Mesothelial cell of epicardium (in vitro differentiated cells): ENCODE measurements at places on chromosomes 13 and 19. TPM values are rescaled to one million over a fixed set of nuclear protein-coding genes. Genes with fewer than 3 reads are reported as not detected.

DNA sequence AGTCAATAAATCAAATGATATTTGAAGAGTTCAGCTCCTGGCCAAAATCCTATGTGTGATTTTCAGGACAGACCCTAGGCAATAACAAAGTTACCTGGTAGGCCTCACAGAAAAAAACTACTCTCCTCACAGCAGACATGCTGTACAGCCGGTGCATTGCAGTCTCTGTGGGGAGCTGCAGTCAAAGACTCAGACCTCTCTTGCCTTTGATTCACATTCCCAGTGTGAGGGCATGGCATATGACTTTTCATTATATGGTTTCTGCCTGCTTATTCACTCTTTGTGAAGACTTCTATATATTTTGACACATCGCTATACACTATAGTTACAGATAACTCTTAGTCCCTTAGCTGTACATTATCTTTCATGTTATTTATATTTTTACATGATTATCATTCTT is 2684.3 kb upstream of the PCDH20 start:
- no peak for DNase-seq

GRCh38 chr13:79079351-79079839 is 326.7 kb downstream of the RBM26 start:
- DNase-seq, result no peak

DNA sequence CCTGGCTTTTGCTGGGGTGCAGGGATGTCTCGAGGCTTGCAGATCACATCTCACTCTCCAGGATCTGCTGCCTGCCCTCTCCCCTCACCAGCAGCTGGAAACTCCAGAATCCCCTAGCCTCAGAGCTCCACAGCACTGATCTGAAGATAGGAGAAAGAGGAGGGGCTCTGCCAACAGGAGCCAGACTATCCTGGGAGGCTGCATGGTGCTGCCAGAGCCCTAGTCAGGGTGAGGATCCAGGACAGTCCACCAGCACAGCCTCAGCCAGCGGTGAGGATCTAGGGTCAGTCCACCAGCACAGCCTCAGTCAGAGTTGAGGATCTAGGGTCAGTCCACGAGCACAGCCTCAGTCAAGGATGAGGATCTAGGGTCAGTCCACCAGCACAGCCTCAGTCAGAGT is 65.2 kb downstream of the RAB20 start:
- DNase-seq, result no peak

Gene ONECUT3
- total RNA-seq, result not detected in 3 replicates

Gene NMRK2
- not detected in 3 replicates for total RNA-seq
